Stimulated activated CD8-positive, alpha-beta memory T cell treated with anti-CD3 and anti-CD28 coated beads, Interleukin-7, amount 100 ng/mL, for 24 hours (primary cell): ENCODE measurements at places on chromosomes 5 and 9.

DNA sequence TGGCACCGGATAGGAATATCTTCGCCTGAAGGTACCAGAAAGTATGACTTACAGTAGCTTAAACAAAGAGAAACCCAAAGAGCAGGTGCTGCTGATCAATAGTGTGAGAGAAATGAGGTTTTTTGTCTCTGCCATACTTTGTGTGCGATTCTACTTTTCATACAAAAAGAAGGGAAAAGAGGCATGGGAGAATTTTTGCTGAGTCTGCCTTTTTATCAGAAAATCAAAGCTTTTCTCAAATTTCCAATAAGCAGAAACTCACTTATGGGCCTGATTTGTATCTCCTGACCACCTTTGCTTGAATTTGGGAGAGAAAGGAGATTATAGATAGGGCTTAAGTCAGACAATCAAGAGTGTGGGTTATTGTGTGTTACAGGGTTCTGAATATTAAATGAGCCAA is 65.5 kb upstream of the TAF11L2 start:
- DNase-seq = no peak

DNA sequence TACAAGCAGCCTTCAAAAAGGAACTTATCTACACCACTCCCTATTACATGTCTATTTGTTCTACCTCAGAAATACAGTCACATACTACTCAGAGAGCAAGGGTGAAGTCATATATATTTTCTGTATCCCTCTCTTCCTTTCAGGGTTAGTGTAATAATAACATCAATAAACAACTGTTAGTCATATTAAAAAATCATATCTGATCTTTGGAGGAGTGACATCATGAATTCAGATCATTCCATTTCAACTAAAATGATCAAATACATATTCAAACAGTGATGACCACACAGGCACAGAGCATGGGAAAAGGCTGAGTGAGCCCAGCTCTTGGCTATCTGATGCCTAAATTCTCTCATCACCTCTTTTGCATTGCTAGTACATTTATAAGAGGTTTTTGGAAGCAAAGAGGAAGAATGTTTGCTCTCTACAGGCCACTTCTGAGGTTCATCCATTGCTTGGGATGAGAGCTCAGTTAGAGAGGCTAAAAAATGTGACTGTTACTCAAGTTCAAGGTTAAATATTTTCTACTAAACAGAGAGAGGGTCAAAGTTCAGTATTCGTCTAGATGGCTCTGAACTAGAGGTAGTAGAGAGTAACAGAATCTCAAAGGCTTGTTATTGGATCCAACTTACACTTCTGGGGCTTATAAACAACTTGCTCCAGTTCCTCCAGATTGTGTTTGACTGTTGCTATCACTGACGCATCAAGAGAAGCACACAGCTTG is 39.0 kb downstream of the RIGI start:
- no peak for DNase-seq

- no peak for DNase-seq
Observed at GRCh38 chr5:132764051-132764450, 13.0 kb downstream of the SEPTIN8 start.

DNA sequence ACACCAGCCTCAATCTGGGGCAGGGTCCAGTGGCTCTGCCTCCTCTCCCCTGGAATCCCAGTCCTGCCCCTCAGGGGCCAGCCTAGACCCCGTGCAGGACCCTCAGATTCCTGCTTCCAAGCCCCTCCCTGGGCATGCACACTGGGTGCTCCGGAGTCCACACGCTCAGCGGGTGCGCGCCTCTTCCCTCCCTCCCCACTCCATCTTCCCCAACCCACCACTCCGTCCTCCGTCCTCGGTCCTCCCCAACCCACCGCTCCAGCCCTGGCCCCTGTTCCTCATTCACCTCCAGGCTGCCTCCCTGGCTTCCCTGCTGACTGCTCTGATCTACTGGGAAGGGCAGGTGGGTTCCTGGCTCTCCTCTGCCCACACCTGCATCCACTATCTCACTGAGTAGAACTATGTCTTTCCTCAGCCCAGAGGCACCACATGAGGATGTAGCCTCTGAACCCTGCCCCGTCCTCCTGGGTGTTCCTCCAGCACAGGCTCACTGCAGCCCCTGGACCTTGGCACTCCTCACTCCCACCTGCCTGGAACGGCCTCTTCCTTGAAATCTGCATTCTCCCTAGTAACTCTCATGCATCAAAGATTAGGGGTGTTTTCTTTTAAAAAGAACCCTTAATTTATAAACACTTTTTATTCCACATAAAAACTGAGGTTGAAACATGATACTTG is 92.8 kb downstream of the CAMSAP1 start:
- DNase-seq = no peak

- DNase-seq = no peak
Observed at GRCh38 chr5:134140530-134141201, 26.2 kb downstream of the TCF7 start.
